EL (cell line): ENCODE measurements at places on chromosomes 11 and 22.

GRCh38 chr22:23315341-23315917 is 135.1 kb downstream of the BCR start:
- peak; percentile 79 for DNase-seq

- DNase-seq: no peak
These were observed 55.2 kb upstream of the MYEOV start for GRCh38 chr11:69238573-69239351.

DNA sequence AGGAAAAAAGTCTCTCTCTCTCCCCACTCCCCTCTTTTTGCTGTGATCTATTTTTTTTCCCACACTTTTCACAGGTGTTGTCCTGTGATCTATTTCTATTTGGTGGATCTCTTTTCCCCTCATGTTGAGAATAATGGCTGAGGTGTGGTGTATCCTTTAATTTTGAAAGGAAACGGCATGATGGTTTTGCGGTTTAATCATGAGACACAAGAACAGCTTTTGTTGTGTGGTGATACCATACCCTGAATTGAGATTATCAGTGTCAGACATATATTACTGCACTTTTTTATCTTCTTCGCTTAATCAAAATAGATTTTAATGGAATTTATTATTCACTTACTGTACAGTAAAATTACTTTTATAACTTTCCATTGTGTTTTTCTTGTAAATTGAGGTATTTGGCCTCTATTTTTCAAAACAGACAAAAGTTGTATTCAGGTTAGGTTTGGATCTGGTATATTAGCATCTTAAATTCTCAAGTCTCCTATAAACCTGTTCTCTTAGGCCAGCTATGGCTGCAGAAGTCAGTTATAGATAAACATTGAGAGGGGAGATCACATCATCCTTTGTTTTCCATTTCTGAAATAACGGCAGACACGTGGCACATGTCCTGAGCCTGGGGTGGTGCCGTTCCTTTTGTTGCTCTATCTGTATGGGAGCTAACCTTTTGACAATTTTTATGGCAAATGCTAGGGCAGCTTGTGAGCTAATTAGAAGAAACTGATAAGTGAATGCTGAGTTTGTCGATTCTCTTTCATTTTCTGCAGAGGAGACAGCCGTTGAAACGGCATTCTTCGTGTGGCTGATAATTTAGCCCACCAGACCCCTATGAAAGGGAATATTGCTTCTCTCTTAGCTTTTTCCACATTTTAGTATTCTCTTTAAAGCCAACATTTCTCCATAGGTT is 25.8 kb downstream of the NF2 start:
- no peak for DNase-seq

DNA sequence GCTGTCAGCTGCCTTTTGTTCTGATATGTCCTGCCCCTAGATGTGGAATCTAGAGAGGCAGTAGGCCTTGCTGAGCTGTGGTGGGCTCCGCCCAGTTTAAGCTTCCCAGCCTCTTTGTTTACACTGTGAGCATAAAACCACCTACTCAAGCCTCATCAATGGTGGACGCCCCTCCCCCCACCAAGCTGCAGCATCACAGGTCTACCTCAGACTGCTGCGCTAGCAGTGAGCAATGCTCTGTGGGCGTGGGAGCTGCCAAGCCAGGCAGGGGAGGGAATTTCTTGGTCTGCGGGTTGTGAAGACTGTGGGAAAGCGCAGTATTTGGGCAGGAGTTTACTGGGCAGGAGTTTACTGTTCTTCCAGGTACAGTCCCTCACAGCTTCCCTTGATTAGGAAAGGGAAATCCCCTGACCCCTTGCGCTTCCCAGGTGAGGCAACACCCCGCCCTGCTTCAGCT is 98.5 kb downstream of the SMCO4 start:
- DNase-seq: no peak

- no peak for DNase-seq
These were observed 497 bp upstream of the SSRP1 start for GRCh38 chr11:57336111-57336666.
